ENCODE measurements at places on chromosomes 5 and 9.

GRCh38 chr5:38557308-38557710 is 863 bp upstream of the LIFR start:
- DNase-seq: no peak

DNA sequence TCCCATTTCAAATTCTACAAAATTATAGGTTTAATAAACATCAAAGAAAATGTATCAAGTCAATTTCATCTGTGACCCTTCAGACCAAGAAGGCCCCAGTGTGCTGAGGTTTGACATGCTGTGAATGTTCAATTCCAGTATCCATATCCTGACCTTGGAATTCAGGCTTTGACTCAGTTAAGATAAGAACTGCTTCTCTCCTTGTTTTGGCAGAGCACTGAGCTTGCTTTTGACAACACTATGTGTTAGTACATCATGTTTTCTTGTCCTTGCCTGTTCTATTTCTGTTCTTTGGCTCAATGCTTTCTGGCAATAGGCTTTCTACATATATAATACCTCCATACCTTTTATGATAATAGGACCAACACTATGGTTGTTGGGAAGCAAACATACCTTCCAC is 105.6 kb downstream of the PLCXD3 start:
- no peak for DNase-seq

- DNase-seq: no peak
Measured at GRCh38 chr5:75138689-75139088, 86.3 kb upstream of the GCNT4 start.

GRCh38 chr5:172546196-172546595 is 91.9 kb upstream of the SH3PXD2B start:
- DNase-seq: no peak

- DNase-seq: no peak
Measured at GRCh38 chr9:31776471-31776870, 608.0 kb upstream of the ACO1 start.

DNA sequence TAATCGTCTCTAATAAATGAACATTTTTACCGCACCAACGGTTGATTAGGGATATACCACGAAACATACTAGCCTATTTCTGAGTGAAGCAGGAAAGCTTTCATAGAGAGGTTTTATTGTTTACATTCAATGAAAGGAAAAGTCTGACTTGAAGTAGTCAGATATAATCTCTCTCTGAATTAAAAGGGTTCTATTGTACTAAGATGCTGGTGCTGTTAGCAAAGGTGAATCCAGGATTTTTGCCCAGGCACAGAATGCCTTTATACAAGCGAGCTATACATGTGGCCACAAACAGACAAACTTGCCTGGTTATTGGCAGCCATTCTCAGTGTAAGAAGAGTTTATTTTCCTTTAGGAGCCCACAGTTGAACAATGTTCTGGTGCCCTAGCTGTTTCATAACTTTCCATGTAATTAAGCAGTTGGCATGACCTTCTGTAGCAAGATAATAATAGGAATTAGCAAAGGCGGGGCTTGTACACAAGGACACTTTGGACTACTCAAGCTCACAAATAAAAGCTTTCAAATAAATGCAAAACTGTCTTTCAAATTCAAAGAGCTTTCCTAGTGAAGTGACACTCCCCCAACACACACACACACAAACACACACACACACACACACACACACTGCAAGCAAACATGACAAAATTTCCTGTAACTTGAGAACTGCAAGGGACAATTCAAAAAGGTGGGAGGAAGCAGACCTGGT is 198.7 kb upstream of the MAP3K1 start:
- no peak for DNase-seq

DNA sequence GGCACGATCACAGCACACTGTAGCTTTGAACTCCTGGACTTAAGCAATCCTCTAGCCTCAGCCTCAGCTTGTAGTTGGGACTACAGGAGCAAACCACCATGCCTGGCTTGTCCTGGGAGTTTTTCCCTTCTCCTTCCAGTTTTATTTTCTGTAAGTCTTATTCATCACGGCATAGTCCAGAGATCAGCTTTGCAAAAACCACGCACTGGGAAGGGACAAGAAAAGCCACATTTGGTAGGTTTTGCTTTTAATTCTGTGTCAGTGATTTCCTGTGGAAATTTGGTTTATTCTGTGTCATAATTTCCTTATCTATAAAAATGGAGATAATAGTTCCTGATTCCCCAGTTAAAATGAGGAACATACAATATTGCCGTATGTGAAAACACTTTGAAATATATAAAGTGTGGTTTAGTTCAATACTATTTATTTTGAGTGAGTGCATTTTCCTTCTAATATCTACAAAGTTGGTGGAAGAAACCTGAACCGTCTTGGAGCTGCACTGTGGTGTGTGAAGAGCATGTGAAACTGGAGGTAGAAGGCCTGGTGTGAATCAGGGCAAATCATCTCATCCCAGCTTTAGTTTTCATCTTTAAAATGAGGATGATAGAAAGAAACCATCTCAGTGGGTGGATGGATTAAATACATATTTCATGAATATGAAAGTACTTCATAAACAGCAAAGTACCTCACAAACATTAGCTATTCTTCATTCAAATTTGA is 92.8 kb upstream of the ELL2 start:
- no peak for DNase-seq

DNA sequence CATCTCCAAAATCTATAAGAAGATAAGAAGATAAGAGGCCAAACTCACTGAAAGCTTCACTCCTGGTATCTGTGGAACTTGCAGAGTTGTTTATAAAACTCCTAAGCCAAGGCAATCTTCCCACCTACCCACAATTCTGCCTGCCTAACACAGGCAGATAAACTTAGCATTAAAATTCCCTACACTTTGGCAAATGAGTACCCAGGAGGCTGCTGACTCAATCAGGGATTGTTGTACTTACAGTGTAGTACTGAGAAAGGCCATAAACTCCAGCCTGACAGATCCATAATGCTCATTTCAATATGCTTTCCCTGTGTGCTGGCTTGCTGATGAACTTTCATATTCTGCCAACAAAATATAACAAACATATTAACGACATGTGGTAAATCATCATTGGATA is 725.2 kb downstream of the BRINP1 start:
- DNase-seq: no peak

DNA sequence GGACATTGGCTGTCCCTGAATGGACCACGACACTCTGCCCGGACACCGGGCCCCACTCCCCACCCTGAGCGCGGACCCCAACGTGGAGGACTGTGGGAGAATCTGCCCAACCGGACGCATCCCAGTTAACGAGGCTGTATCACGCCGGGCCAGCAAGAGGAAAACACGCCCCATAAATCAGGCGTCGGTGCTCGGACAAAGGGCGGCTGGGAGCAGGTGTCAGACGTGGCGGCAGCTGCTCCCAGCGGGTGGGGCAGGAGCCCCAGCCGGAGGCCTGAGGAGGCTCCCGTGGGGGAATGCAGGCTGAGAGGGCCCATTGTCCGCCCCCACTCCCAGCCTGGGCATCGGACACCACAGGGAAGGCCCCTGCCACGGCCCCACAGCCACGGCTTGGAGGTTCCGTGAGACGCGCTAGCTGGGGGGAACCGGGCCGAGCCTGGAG is 19.2 kb downstream of the NOTCH1 start:
- DNase-seq: no peak

GRCh38 chr9:117464941-117465616 is 50.2 kb upstream of the ASTN2 start:
- DNase-seq: peak; percentile 98

GRCh38 chr5:95414451-95414850 is 23.3 kb downstream of the FAM81B start:
- DNase-seq: no peak

DNA sequence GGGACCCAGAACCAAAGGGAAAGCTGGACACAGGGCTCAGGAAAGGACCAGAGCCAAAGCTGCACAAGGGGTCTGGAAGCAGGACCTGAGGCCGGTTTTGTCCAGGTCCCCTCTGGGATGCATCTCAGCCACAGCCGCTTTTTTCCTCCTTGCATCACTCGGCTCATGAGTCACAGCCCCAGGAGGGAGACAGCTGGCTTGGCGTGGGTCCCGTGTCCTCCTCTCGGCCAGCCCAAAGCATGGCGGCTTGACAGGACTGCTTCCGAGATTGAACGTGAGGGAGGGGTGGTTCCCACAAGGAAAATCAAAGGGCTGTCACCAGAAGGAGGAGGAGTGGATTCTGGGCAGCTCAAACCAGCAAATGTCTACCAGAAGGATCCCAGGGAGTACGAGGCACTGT is 56.7 kb upstream of the CPLX2 start:
- no peak for DNase-seq

- no peak for DNase-seq
Measured at GRCh38 chr9:78575771-78576170, 278.8 kb downstream of the PSAT1 start.

DNA sequence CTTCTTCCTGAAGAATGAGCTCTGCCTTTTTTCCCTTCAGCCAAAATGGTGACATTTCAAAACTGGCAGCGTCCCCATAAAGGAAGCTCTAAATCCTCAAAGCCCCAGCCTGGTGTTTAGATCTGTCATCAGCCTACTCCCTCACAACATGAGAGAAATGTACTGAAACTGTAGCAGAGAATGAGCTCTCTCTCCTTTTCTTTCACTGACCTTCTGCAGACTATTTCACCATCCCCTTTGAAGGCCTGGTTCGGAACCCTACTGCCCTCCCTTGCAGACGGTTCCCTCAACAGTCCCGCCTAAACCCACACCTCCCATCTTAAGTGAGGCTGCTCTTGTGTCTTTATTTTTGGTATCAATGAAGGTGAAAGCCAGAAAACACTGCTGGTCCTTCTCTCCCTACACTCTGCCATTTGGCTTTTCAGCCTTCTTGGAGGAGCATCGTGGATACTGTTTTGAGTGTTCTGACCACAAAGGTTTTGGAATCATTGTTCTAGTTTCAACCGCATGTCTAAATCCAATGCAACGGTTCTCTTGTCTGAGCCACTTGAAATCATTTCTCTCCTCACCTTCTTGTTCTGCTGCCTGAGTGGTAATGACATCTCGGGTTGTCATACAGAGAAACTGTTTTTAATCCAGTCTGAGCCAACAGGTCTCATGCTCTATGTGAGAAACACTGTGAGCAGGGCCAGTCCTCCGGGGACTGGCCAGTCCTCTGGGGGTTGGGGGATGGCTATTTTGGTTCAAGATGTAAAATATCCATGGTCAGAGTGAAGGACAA is 39.0 kb downstream of the ITK start:
- no peak for DNase-seq

DNA sequence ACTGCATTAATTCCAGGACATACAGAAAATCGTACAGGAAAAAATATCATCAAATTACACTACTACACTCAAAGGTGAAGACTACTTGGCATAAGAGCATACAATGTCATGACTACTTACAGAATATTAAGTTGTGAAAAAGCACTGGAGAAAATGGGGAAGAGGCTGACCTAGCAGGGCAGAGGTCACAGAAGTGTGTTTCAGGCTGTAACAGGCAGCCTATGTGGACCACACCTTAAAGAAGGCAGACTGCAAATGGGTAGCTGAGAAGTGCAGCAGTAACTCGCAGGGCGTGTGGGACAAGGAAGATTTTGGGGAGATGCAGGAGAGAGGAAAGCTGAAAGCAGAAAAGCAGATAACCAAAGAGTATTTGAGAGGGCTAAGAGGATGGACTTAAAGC is 167.0 kb upstream of the PIK3R1 start:
- no peak for DNase-seq

DNA sequence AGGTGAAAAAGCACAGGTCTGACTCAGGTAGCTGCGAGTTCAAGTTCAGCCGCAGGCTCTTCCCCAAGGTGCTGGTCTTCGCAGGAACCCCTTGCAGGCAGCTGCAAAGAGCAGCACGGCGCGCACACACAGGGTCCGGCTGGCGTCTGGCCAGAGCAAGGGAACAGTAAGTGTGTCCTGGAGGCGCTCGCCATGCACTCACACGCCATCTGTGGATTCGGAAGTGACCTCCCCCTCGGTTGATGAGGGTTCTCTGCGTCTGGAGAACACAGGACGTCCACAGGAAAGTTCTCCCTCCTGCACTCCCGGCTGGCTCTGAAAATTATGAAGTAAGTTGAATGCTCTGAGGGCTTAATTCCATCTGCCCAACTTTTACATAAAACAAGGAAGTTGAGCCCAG is 14.0 kb upstream of the EGFL7 start:
- no peak for DNase-seq

DNA sequence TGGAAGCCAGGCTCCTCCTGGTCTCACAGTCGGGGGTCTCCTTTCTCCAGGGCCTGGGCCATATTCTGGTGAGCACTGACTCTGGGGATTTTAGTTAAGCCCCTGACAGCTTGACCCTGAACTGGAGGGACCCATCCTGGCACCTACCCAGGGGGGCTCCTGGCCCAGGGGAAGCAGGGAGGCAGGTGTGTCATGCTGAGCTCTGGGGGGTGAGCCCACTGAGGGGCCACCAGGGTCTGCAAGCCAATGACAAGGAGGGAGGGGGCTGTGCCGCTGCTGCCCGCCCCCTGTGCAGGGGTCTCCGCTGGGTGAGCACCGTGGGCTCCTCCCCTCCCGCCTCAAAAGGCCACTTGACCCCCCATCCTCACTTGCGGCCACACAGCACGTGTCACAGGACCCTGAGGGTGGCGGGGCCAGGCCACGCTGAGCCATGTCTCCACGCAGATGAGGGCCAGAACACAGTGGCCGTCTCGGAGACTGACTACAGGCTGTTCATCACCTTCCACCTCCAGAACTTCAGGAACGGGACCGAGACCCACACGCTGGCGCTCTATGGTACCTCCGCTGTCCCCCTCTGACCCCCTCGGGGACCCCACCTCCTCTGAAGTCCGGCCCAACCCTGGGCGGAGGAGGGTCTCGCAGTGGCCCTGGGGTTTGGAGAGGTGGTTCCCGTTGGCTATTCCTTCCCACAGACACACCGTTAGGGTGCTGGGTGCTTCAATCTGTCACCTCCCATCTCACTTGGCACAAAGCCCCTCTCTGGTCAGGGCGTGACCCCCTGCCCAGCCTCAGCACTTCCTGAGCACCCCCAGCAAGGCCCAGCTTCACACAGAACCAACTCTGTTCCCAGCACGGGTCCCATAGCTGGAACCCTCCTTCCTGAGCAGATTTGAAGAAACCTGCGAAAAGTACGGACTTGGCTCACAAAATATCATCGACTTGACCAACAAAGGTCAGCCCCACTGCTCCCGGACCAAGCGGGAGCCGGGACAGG is 2.0 kb downstream of the LCN9 start:
- DNase-seq: no peak

DNA sequence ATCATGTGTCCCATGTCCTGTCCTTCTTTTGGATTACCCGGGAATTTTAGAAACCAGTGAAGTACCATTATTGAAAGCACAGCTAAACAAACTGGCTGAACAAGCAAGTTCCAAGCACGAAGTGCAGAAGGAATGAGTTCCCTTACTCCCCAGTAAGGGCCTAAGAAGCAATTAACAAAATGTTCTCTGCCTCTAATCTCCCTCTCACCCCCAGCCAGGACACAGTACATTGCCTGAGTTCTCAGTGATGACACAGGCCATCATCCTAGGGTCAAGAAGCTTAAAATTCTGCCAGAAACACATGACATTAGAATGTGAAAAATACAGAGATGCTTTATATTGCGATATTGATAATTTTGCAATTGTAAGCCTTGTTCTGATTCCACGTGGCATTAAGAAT is 118.0 kb downstream of the PLPPR1 start:
- no peak for DNase-seq

DNA sequence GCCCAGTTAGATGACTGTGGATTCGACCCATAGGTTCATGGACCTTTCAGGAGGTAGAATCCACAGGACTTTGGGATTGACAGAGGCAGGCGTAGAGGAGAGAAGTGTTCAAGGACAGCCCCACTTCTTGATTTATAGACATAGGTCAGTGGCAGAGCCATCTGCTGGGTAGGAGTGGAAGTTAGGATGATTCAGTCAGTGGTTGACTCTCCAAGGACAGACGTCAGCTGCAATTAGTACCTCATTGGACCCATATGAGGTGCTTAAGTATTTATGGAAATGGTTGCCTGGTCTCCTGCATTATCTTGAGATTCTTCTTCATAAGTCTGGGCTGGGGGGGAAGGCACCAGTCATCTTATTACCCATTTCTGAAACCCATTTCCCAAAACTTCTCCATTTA is 70.9 kb downstream of the SH3RF2 start:
- no peak for DNase-seq

Data from cerebellar nuclear complex (tissue), 1 donor.